ENCODE measurements at places on chromosomes 1 and 21.

DNA sequence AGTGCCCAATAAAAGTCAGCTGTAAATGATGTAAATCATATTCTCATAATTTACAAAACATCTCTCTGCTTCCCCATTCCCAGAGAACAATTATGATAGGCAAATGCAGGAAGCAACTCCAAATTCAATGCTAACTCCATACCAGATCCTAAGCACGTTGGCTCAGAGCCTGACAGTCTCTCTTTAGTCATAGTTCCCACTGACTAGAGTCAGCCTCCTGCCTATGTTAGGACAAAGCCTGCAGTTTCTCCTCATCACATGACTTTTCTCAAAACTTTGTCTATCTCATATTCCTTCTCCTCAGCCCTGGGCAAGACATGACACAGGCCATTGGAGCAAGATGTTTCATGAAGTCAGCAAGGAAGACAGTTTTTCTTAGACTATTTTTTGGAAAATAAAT, 101.5 kb upstream of the COL24A1 start:
- no peak for DNase-seq

DNA sequence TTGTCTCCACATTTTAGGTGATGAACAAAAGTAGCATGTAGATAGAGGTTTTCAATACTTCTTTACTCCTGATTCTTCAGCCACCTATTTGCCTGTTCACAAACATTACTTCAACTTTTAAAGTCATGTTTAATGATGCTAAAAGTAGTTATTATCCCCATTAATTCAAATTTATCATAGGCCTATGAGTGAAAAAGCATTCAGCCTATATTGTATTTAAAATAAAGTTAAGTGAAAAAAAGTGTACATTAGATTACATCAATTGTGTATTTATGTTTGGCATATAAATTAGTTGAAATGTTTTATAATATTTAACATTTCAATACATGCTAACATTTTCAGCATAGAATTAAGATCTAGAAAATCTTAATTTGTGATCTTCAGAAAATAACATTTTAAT, 10.5 kb downstream of the CDKN2C start:
- no peak for DNase-seq

DNA sequence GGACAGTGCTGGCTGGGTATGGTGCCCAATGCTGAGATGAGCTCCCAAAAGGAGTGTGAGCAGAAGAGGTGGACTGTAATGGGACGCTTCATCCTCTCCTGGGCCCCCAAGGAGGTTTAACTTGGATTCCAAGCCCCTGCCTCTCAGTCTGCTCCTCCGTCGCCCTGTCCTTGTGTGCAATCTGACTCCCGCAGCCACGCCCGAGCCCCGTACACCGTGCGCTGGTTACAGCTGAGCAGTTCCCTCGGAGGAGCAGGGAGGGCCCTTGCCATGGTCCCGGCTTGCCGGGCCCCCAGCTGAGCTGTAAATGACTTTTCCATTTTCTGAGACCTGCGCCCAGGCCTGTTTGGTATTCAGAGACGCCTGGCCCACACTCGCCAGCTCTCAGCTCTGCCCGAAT, 53.7 kb downstream of the PAX7 start:
- DNase-seq: no peak

- DNase-seq: no peak
Observed at GRCh38 chr1:30422251-30422650, 301.1 kb downstream of the MATN1 start.

DNA sequence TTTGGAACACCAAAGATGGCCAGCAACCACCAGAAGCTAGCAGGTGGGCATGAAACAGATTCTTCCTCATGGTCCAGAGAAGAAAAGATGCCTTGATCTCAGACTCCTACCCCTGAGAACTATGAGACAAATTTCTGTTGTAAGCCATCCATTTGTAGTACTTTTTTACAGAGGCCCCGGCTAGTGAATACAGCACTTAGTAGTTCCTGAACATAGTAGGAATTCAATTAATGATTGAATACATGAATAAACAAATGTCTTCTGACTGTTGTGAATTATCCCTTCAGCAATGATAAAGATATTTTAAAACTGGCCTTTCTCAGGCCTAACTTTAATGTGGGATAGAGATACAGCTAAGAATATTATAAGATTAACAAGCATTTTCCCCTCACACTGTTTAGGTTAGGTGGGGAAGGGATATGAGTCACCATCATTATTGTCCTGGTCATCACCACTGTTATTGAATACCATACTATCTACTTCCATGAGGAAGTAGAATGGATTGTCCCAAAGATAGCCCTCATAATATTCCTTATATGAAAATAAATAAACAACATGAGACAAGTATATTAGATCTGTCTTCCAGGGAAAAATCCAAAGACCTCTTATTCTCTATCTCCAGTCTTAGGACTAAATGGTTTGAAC, 51.4 kb downstream of the ADCY10 start:
- DNase-seq: no peak

DNA sequence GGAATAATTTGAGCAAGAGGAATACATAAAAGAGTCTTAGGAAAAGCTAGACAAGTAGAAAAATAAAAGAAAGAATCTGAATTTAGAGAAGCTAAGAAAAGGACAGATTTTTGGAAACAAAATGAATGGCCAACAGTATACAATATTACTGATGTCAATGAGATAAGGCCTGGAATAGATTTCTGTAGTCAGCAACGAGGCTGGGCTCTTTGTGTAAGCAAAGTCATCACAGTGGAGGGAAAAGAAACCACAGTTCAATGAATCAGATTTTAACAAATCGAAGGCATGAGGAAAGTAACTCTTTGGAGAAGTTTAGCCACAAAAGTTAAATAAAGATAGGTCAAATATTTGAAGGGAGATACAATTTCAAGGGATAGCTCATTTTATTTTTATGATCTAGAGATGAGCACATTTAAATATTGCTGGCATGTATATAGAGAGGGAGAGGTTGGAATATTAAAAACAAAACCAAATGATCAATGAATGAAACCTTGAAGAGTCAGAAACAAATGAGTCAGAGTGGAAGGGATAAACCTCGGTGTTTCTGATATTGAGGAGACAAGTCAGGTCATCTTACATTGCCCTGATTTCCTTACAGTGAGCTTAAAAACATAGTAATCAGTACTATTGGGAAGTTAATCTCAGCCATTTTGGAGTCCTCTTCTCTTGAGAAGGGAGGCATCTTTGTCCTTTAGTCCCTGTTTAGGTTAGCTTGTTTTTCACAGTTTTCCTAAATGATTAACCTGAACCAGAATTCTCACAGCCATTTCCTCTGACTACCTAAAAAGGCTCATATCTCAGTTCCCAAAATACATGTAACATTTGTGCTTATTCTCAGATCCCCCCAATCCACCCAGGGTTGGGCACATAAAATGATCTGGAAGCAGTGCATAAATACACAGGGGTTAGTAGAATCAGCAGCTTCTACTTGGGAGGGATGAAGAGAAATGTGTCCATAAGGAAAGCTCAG, 620.0 kb upstream of the B3GALT2 start:
- DNase-seq: no peak

DNA sequence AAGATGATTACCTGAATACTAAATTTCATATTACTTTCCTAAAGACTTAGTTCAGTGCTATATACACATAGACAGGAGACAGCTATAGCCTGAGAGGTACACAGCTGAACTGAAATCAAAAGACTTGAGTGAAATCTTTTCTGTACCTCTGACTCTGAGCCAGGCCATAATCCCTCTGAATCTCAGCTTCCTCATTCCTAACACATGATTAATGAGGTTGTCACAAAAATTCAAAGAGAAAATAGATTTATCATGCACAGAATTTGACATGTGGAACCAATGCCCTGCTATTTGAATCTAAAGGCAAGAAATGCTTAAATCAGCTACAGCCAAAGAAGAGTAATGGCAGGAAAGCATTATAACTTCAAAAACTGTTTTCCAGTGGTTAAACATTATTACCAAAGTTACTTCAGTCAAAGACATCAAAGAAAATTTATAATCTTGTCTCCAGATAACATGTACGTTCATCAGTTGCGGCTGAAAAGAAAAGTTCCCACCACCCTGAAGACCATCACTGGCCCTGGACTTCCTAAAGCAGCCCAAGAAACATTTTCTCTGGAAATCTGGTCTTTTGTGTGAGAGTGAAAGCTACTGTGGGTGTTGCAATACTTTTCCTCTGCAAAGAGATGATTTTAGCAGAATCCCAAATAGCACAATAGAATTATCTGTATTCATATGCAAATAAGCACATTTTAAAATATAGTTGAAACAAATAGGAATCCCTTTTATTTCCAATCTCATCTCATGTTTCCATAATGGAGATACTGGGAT, 13.8 kb upstream of the ATP1A1 start:
- DNase-seq: no peak

DNA sequence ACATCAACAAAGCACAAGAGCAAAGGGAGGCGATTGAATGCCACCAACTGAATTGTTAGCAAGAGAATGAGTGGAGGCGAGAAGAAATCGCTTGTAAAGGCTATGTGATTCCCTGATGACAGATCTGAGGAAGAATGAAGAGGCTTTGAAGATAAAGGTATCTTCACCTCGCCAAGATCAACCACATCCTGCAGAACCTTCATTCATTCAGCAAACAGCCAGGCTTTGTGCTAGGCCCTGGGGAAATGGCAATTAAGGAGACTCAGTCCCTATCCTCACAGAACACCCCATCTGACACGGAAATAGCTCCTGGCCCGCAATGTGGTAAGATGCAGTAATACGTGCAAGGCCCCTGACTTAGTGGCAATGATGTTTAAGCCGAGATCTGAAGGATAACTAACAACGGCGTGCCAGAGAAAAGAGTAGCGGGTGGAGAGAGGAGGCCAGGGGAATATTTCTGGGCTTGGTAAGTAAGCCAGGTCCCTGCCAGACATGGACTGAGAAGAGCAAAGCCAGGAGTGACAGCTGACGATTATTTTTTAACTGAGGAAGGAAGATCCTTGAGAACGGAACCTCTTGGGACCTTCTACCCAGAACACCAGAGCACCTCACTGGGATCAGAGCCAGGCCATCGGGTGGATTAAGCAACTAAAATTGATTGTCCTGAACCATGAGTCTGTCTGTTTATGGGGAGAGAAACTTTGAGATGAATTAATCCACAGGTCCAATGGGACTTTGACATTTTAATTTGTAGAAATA, 4.6 kb upstream of the VSIG8 start:
- no peak for DNase-seq

DNA sequence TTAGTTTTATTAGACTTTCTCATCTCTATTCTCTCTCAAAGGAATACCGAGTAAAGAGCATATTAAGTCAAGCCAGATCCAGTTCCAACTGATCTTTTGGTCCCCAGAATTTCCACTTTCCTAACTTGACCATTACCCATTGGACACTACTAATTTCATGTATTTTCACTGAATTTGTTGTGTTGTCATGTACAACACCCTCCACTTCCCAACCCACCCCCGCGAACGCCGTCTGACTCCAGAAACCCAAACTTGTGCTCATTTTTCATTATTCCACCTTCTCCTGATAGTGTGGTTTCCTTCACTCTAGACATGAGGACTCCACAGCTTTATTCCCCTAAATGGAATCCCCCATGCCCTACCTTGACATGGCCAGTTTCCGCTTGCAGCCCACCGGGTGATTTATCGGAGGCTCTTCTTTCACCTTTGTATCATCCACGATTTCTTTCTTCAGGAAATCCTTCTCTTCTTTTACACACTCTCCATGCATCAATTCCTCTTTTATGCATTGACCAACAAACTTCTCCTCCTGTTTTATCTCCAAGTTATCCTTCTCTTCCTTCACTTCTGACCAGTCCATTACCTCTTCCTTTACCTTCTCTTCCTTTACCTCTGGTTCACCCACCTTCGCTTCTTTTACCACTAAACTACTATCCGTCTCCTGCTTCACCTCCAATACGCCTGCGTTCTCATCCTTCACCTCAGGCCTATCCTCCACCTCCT, 805 bp downstream of the ZNHIT6 start:
- DNase-seq: no peak

GRCh38 chr21:41881051-41881450, 1.9 kb upstream of the PRDM15 start:
- no peak for DNase-seq

DNA sequence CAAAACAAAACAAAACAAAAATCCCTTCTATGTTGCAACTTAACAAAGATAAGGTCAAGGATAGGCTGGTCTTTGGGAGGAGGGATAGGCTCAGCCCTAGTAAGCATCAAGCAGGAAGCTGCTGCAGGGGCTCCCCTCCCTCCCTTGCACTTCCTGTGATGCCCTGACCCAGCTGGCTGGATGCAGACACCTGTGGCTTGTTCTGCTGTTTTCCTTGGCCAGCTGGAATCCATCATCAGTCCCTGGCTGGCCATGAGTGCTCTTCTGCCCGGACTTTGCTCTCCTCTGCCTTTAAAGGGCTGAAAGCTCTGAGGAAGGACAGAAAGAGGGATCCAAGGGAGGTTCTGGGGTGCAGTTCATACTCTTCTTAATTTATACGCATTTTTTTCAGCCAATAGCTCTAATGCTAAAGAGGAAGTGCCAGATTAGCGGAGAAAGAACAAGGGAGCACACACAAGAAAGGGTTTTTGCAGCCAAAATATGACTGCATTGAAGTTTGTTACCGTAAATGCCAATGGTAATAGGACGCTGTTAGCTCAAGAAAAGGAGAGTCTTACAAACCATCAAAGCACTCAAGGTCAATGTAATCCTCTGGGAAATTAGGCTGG, 19.9 kb upstream of the UBE2U start:
- DNase-seq: no peak

DNA sequence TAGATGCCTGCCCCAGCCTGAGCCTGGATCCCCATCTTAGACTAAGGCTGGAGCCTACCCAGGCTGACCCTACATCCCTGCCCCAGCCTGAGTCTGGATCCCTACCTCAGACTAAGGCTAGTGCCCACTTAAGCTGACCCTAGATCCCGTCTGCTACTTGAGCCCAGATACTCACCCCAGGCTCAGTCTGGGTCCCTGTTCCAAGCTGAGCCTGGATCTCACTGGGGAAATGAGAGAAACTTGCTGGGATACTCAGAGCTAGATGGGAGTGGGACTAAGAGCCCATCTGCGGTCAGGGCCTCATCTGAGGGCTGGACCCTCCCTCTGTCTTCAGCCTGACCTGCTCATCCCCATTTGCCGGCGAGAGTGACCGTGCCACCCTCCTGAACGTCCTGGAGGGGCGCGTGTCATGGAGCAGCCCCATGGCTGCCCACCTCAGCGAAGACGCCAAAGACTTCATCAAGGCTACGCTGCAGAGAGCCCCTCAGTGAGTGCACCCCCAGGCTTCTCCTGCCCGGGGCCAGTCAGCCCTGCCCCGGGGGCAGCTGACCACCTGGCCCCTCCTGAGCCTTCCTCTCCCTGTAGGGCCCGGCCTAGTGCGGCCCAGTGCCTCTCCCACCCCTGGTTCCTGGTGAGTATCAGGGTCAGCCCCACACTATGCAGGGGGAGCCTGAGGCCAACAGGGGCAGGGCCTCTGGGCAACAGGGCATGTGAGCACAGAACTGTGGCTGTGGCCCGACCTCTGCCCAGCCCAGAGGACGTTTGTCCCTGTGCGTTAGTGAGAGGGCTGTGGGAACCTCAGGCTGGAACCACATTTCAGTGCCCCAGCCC, 36.8 kb downstream of the TRIM11 start:
- DNase-seq: no peak

DNA sequence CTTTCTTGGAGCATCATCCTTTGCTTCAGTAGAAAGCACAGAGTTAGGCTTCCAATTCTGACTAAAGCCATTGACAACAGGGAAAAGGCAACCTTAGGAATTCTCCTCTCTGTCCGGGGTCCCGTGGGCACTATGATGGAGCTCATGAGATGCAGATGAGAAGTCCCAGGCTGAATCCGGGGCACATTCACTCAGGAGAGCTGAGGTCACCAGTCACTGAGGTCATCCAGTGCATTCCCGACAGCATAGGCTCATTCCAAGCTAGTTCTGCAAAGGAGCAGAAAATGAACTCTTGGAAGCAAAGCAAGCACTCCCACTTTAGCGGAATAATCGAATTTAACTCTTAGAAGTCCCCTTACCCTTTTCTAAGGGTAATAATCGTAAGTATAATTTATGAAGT, 6.8 kb downstream of the CR1 start:
- no peak for DNase-seq

GRCh38 chr1:29631836-29632805, 395.8 kb downstream of the PTPRU start:
- DNase-seq: no peak
